ENCODE measurements at places on chromosomes 5 and 9. TPM values are rescaled to one million over a fixed set of nuclear protein-coding genes. Genes with fewer than 3 reads are reported as not detected.

DNA sequence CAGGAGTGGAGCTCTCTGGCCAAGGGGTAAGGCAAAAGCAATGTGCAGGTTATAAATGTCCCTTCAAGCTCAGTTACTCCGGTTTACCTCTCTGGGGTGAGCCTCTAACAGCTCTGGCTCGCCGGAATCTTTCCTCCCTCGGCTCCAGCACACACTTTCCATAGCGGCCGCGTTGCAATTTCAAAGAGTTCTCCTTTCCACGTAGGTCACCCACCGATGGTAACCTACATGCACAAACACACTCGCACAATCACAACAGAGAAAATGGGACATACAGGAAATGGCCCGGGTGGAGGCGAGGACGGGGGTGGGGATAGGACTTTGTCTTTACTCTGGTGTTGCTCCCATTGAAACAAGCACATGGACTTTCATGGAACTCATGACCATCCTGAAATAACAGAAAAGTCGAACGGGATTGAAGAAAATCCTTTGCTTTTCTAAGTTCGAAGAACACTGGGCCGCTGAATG is 1.2 kb downstream of the LHFPL2 start:
- peak overlapping the region; percentile 100 for H3K27ac ChIP-seq
- no peak for DNase-seq
- no peaks in the 10 kb centered on the region for H3K36me3 ChIP-seq
- H3K4me1 ChIP-seq, result peaks cover 4% of the 10 kb centered on the region
- peak overlapping the region; percentile 50 for H3K4me3 ChIP-seq

GRCh38 chr5:7610531-7611177 is 214.7 kb downstream of the ADCY2 start:
- no peaks in the 10 kb centered on the region for H3K4me1 ChIP-seq
- H3K36me3 ChIP-seq, result no peaks in the 10 kb centered on the region
- no peak overlapping the region for H3K4me3 ChIP-seq
- no peak overlapping the region for H3K27ac ChIP-seq

- H3K4me1 ChIP-seq, result no peaks in the 10 kb centered on the region
- H3K27me3 ChIP-seq, result no peaks in the 10 kb centered on the region
- H3K36me3 ChIP-seq, result no peaks in the 10 kb centered on the region
These were observed 31.8 kb upstream of the POU4F3 start for GRCh38 chr5:146306838-146307237.

The ANKRD55 gene
- total RNA-seq, result not detected

DNA sequence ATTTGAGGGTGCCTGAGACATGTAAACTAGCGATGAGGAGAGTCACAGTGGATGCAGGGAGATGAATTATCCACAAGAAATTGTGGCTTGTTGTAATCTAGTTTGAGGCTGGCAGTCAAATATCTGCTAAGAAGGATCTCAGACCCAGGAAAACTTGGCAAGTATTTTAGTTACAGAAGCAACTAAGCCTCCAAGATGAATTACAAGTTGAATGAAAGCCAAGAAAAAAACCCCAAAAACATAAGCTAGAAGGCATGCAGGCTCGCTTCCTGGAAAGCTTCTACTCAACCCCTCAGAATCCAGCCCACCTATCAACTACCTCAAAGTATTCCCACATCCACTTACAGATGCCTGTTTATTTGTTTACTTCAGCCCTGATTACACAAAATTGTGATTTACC is 696.9 kb downstream of the MAT2B start:
- H3K4me3 ChIP-seq, result no peak overlapping the region
- DNase-seq, result no peak
- H3K36me3 ChIP-seq, result no peaks in the 10 kb centered on the region
- H3K4me1 ChIP-seq, result no peaks in the 10 kb centered on the region
- H3K27me3 ChIP-seq, result no peaks in the 10 kb centered on the region

DNA sequence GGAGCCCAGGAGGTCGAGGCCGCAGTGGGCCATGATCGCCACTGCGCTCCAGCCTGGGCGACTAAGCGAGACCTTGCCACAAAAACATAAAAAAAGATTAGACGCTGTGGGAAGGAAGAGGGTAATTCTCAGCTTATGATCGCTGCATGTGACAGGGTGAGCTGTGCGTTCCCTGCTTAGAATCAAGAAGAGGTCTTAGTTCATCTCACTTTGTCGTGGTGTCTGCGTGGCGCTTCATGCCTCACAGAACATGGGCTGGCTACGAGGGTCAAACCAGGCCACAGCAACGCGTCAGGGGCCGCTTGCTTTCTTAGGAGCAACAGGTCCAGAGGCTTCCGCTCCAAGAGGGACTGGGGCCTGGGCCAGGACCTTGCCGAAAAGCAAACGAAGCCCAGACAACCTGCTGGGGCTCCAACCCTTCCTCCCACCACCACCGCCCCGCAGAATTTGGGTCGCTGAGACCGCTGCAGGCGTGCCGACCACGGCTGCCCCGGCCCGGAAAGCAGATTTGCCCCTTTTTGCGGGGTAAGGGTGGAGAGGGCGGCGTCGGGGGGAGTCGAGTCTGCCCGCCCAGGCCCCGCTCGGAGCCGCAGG is 10.0 kb upstream of the GRIN1 start:
- no peak for DNase-seq
- no peaks in the 10 kb centered on the region for H3K4me1 ChIP-seq
- no peaks in the 10 kb centered on the region for H3K36me3 ChIP-seq
- peak overlapping the region; percentile 28 for H3K27ac ChIP-seq

- H3K27me3 ChIP-seq, result no peaks in the 10 kb centered on the region
- H3K4me3 ChIP-seq, result no peak overlapping the region
- no peaks in the 10 kb centered on the region for H3K4me1 ChIP-seq
- H3K27ac ChIP-seq, result no peak overlapping the region
- no peak for DNase-seq
These were observed 101.9 kb upstream of the PRDM9 start for GRCh38 chr5:23405316-23406068.

DNA sequence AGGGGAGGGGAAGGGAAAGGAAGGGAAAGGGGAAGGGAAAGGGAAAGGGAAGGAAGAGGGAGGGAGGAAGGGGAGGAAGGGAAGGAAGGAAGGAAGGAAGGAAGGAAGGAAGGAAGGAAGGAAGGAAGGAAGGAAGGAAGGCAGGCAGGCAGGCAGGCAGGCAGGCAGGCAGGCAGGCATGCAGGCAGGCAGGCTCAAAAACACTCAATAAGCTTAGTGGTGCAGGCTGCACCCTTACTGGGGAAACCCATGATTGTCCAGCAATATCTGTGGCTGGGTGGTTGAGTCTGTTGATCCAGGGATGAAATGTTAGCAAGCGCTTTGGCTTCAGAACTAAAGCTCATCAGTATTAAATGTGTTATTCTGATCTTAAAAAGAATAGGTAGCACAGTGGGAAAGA is 145.6 kb downstream of the LPAR1 start:
- H3K4me1 ChIP-seq, result no peaks in the 10 kb centered on the region
- no peak overlapping the region for H3K27ac ChIP-seq

- DNase-seq, result no peak
- H3K4me1 ChIP-seq, result no peaks in the 10 kb centered on the region
- H3K27me3 ChIP-seq, result no peaks in the 10 kb centered on the region
- H3K4me3 ChIP-seq, result no peak overlapping the region
- H3K27ac ChIP-seq, result no peak overlapping the region
These were observed 185.8 kb upstream of the NREP start for GRCh38 chr5:111942661-111943401.

DNA sequence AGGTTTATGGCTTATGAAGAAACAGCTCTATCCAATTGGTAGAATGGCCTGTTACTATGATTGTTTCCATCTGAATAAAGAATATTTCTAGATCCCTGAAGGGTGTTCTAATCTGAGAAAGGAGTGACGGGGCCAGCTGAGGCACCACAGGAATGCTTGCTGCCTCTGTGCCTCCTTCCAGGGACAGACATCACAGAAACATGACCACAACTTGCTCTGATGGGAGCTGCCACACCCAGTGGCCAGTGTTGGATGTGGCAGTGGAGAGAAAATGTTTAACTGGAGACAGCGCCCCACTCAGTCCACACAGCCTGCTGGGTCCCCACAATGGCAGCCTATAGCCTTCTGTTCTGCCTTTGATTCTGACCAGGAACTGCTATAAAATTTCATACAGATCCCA is 38.6 kb upstream of the TESK1 start:
- DNase-seq, result no peak
- H3K27ac ChIP-seq, result no peak overlapping the region
- H3K4me1 ChIP-seq, result no peaks in the 10 kb centered on the region
- H3K4me3 ChIP-seq, result no peak overlapping the region

Data from uterus (tissue), 4 donors.